ENCODE measurements at places on chromosomes 11 and 22. TPM values are rescaled to one million over a fixed set of nuclear protein-coding genes. Genes with fewer than 3 reads are reported as not detected.

Gene OR5A1
- not detected for total RNA-seq

Gene TRIM6
- total RNA-seq = 10.5 TPM

Gene ASCL2
- not detected for total RNA-seq

Gene PDE2A
- 1.0 TPM for total RNA-seq

Gene SYCE3
- not detected for total RNA-seq

Gene SLC25A22
- total RNA-seq = 35.3 TPM

Gene OR2AG2
- not detected for total RNA-seq

Gene C22orf39
- total RNA-seq = 12.2 TPM

Gene MAP6
- 1.9 TPM for total RNA-seq

Gene TEX12
- not detected for total RNA-seq

Gene CABP7
- total RNA-seq = 0.25 TPM

Gene HOATZ
- not detected for total RNA-seq

Gene LDLRAD3
- total RNA-seq = 25.8 TPM

Gene SYT13
- total RNA-seq = 7.2 TPM

Gene MMP7
- 22.8 TPM for total RNA-seq

Gene SPDYC
- not detected for total RNA-seq

Gene UCP2
- 74.7 TPM for total RNA-seq

Gene KRTAP5-2
- not detected for total RNA-seq

Gene MOGAT2
- total RNA-seq = not detected

Gene TMEM151A
- 4.3 TPM for total RNA-seq

Gene SAA4
- total RNA-seq = not detected

Gene CRYBA4
- total RNA-seq = not detected

Gene CEP126
- 3.4 TPM for total RNA-seq

Gene RIMBP3B
- 0.67 TPM for total RNA-seq

Gene MMP10
- 0.88 TPM for total RNA-seq

Gene FAM83F
- not detected for total RNA-seq

Gene TEF
- 0.78 TPM for total RNA-seq

Gene RNF215
- total RNA-seq = 14.0 TPM

Gene LRRC32
- 0.20 TPM for total RNA-seq

Gene OR5B21
- total RNA-seq = not detected

Gene CATSPER1
- 1.2 TPM for total RNA-seq

Gene BCO2
- total RNA-seq = 1.9 TPM

Gene ABTB2
- total RNA-seq = 41.2 TPM

Gene FOSL1
- 144 TPM for total RNA-seq

Gene OR56A1
- total RNA-seq = not detected

Gene OR10D3
- not detected for total RNA-seq

Gene OR52E8
- not detected for total RNA-seq

Gene TRIM68
- total RNA-seq = 8.2 TPM

Gene SMIM35
- total RNA-seq = not detected

Gene FOLR3
- total RNA-seq = 0.45 TPM

Gene MYOD1
- not detected for total RNA-seq

Gene OR2AT4
- total RNA-seq = not detected

Gene E2F8
- total RNA-seq = 6.0 TPM

Gene VPS26B
- 23.2 TPM for total RNA-seq

Gene CCS
- 34.1 TPM for total RNA-seq

Gene CCDC85B
- 20.0 TPM for total RNA-seq

Gene DGCR6
- 0.97 TPM for total RNA-seq

Gene ANGPTL5
- not detected for total RNA-seq

Gene APOL3
- not detected for total RNA-seq

Gene IFITM1
- not detected for total RNA-seq

Gene SMC1B
- total RNA-seq = not detected

Gene GGTLC3
- not detected for total RNA-seq

Gene TMEM132A
- 149 TPM for total RNA-seq

Gene PACSIN3
- 29.3 TPM for total RNA-seq

All from A549 treated with ZK216348 at 1 μM for 4 hours (cell line).